ENCODE measurements at places on chromosomes 3 and 15.

DNA sequence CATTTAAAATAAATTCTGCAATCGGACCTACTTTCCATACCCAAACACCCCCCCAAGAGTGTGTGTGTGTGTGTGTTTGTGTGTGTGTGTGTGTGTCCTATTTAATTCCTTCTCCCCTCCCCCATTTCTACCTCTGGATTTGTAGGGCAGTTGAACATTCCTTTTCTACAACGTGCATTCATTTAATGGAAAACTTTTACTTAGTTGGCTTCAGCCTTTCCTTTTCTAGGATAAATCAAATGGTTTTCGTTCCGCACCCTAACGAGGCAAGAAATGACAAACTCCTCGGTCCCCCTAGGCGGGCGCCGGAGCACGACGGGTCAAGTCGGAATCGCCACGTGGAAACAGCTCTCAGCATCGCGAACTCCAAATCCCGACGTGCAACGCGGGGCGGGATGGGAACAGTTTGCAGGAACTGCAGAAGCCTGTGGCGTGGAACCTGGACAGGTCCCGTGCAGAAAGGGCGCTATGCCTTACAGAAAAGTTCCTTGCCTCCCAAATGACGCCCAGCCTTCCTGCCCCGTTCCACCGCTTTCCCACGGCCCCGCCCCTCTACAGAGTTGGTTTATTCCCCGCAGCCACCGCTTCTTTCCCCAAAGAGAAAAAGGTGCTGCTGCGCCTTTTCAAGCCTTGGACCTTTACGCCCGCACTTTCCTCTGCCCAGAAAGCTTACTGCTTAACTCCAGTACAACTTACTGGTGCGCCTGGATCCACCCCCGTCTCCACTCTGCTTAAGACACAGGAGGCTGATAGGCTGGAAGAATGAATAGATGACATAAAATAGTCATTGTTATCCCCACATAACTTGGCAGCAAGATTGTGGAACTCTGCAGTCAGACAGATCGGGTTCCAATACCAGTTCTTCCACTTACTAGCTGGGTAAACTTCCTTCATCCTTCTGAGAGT lies 1.1 kb upstream of the EIF2B5 start:
- peak; percentile 85 for DNase-seq

- no peak for DNase-seq
These were observed 31.8 kb downstream of the MYO5A start for GRCh38 chr15:52496776-52497470.

DNA sequence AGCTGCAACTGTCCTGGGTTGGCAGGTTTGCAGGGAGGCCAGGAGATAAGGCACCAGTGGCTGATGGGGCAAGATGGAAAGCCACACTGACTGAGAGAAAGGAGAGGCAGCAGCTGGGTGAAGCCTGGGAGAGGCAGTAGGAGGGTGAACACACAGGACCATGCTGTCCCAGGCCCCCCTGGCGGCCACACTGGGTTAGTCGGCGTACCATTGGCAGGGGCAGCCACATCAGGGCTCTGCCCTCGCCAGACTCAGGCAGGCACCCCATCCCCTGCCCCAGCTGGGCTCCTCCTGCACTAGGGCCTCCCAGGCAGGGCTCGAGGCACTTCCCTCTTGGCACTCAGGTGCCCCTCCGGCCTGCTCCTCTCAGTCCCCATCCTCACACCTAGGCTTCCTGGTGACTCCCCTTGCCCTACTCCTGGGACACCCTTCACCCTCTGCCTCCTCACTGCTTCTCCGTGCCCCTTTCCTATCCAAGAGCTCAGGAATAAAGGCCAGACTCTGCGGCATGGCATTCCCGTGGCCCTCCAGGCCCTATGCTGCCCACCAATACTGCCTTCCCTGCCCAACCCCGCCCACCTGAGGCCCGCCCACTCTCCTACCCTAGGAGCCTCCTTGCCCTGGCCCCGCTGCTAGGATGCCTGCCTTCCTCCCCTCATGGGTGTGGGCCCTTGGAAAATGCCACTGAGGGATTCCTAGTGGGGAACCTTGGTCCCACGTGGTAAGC lies 28.7 kb upstream of the DUSP7 start:
- no peak for DNase-seq

DNA sequence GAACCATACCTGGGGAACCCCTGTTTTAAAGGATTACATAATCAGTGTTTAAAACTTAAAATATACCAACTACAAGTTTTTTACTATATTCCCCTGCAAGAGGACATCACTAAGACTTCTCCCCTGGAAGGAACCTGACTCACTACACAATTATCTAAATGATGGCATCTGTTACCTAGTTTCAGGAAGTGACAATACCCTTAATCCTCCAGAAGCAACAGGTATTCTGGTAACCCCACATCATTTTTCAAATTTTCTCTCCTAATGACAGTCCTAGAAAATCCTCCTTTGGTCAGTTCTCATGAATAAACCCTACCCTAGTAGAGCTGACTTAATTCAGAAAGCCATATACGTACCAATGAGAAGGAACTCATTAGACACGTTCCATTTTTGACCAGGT lies 78.4 kb downstream of the RFX7 start:
- DNase-seq = no peak

DNA sequence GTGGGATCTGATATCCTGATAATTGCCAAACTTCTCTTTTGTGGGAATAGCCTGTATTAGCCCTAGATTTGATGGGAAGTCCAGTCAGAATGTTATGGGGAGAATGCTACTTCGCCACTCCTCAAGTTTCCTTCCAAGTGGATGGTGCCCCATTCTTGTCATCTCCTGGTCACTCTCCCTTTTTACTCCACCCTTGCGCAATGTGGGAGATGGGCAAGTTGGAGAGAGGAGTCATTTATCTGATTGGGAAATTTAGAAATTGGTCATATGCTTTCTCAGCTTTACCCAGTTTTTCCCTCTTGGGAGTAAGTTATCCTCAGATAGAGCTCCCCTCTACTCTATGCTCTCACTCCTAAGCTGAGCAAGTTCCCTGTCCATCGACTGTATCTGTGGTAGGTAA lies 14.4 kb downstream of the FANCD2OS start:
- DNase-seq = no peak

DNA sequence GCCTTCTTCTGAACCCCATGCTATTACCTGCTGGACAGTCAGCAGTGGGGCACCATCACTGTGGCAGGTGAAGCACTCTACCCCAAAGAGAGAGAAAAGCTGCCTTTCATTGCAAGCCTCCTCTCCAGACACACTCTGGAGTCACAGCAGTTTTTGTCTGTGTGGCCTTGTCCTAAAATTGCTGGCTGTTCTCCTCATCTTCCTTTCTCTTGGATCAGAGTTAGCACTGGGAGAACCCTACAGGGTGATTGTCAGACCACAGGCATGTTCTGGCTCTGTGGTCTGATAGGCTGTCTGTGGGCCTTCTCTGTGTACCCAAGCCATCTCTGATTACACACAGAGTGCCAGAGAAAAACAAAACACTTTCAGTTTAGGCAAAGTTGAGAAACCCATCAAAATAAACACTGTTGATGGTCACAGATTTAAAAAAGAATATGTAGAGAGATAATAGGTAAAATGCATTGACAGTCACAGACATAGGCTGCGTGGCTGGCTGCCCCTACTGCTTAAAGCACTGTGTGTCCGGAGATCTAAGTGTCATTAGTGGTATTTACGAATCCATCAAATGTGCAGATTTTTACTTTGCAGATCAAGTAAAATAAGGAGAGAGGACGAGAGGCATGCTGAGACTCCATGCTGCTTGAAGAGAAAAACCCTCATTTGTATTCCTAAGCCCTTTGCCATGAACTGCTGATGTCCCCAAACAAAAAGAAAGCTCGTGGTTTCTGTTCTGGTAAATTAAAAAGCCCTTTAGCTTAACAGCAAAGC lies 689.9 kb downstream of the TUSC7 start:
- DNase-seq = peak; percentile 48

DNA sequence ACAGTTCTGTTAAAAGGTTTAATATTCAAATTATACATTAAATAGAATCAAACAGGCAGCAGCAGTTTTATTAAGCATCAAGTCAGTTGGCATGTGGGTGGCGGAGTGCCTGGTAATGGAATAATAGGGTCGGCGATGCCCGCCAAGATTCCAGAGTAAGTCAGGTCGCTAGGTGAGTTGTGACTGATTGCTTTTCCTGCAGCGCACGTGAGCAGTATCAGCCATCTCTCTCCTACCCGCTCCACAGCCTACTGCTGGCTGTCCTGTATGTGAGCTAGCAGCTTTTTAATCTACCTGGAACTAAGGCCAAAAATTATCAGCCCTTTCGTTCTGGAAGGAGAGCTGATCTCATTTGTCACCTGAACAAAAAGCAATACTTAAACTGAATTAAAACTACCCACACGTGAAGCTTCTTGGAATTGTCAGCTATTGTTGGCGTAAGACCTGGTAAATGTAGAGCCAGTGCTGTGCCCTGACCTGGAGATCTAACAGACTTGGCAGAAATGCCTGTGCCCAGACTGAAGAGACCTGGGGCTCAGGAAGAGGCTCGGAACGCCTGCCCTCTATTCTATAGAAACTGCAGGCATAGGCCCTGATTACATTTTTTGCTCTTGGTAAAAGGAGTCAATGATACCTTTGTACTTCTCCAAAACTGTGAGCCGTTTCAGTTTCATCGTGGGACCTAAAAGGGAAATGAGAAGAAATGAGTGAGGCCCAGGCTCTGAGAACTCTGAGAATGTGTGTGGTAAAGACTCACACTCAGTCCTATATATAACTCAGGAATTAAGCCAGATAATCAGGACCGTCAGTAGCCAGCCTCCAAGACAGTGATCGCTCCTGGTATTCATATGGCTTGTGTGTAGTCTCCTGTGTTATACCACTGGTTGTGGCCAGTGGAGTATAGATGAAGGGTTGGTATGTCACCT lies 21.9 kb downstream of the IDH3A start:
- no peak for DNase-seq

GRCh38 chr3:25664812-25665314 lies at the start of gene TOP2B:
Gene TOP2B (minus strand): TSS chr3:25664907. CDS start chr3:25664297, 610 bp downstream.
- DNase-seq = peak; percentile 98

- DNase-seq = no peak
These were observed 582.8 kb downstream of the PDCD6IP start for GRCh38 chr3:34381243-34381642.

DNA sequence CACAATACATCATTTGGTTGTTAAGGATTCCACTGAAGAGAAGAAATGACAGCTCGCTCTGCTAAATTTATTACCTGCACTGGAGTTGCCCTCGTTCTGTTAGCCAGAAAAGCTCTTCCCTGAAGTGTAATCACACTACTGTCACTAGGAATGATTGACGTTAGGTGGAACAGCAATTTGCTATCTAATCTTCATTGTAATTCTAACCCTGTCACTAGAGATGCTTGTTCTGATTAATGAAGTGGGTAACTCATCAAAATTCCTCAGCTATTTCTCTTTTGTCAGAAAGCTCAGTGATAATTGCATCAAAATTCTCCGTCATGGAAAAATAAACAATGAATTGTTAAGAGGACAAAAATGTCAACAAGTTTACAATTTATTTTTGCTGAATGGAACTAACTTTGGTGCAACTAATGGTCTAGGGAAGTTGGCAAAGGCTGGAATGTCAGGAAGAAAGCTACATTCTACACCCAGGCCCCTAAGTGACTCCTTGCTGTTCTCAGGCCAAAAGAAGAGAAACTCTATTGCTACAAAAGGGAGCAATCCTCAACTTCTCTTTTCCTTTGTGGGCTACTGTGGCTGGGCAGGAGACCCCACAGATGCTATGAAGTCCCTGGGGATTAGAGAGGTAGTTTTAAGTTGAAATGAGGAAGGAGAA lies 34.1 kb downstream of the CCDC191 start:
- no peak for DNase-seq

DNA sequence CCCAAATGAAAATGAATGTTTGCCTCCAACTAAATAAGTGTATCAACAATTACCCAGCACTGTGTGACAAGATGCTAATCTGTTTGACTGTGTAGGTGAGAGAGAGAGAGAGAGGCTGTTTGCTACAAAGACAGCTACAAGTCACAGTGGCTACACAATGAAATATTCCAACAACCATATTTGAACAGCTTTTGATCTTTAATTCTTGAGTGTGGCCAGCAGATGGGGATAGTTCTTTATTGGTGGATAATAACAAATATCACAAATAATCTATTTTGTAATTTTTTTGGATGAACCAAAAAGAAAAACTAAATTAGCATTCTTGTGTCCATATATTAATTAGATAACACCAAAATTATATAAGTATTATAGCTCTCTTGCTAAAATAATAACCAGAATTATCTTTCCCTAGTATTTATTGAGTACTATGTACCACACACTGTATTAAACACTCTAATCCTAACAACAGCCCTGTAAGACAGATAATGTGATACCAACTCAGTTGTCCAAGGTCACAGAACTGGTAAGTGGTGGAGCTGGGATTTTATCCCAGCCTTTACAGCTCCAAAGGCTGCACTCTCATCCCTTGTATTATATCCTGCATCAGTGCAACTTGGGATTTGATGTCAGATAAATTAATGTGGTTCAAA lies 61.9 kb upstream of the C3orf80 start:
- DNase-seq = no peak

GRCh38 chr3:107861904-107862303 lies 228.9 kb downstream of the CD47 start:
- DNase-seq = no peak

- DNase-seq = no peak
These were observed 181.0 kb upstream of the CGNL1 start for GRCh38 chr15:57195326-57195725.

- DNase-seq = no peak
These were observed 111.2 kb downstream of the XXYLT1 start for GRCh38 chr3:195159814-195160165.

DNA sequence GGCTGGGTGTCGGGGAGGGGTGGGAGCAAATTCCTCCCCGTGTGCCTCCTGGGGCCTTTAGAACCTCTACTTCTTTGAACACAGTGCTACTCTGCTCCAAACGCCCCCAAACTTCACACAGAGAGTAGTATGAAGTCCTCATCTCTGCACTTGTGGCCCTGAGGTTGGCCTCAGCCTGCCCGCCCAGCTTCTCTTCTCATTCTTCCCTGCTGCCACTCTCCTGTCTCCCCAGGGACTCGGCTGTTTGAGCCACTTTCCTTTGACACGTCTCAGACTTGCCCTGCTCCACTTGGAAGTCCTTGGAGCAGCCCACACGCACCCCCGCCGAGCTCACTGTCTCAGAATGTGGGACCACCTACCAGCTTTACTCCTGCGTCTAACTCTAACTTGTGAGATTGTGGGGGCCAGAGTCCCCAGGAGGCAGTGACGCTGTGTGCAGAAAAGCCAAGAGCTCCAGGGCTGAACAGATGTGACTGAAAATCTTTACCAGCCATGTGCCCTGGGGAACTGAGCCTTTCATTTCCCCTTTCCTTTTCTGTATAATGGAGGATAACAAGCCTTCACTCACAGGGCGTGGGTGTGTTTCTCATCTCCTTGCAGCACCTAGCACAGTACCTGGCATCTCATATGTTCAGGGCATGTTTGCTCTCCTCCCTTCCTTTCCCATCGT lies 233.6 kb upstream of the CTDSPL start:
- DNase-seq = peak; percentile 37

DNA sequence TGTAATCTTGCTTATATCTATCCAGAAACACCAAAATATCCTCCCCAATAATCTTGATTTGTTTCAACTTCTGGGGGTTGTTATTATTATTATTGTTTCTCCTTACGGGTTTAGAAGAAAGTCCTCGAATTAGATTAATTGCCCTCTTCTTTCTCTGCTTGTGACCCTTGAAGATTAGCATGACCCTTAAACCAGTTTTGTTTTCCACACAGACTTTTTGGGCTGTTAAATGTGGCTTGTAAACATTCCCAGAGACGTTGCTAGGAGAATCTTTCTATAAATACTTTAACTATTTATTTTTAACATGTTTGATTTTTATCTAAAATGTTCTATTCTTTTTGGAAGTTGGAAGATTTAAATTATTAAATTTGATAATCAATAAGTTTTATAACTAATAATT lies 4.3 kb upstream of the SUCNR1 start:
- no peak for DNase-seq

Data from ecto neural progenitor cell (in vitro differentiated cells).